ENCODE measurements at places on chromosomes 12 and 14. TPM values are rescaled to one million over a fixed set of nuclear protein-coding genes. Genes with fewer than 3 reads are reported as not detected.

Gene C3AR1
- 0.32 TPM for total RNA-seq

Gene NR4A1
- total RNA-seq, result 8.0 TPM

Gene TNFAIP2
- 0.95 TPM for total RNA-seq

Gene FSCB
- 0.24 TPM for total RNA-seq

Gene E2F7
- total RNA-seq, result 11.1 TPM

Gene NFATC4
- total RNA-seq, result 225 TPM

Gene SYNDIG1L
- total RNA-seq, result 0.10 TPM

Gene PPP1R1A
- total RNA-seq, result 12.6 TPM

Gene HOXC6
- 49.0 TPM for total RNA-seq

Gene GSC
- total RNA-seq, result 0.26 TPM

Gene CCDC38
- 5.1 TPM for total RNA-seq

Gene RAB2B
- total RNA-seq, result 26.8 TPM

Gene ERBB3
- 2.1 TPM for total RNA-seq

Gene HOXC9
- 1.6 TPM for total RNA-seq

Gene DPF3
- total RNA-seq, result 5.5 TPM

Gene VASH1
- 5.7 TPM for total RNA-seq

Gene KIF5A
- 111 TPM for total RNA-seq

Gene ZNF10
- total RNA-seq, result 30.4 TPM

Gene ALG10B
- total RNA-seq, result 8.8 TPM

Gene GALNT4
- 1.9 TPM for total RNA-seq

Gene MANSC1
- total RNA-seq, result 9.4 TPM

Gene NTS
- total RNA-seq, result 2.2 TPM

Gene APOF
- total RNA-seq, result 0.26 TPM

Gene FOXG1
- total RNA-seq, result 0.05 TPM

Gene RD3L
- 0.52 TPM for total RNA-seq

Gene PAWR
- total RNA-seq, result 12.0 TPM

Gene CLEC7A
- 0.27 TPM for total RNA-seq

Gene KLHL33
- total RNA-seq, result 0.05 TPM

Gene MDGA2
- total RNA-seq, result 6.4 TPM

Gene ABCD2
- 0.13 TPM for total RNA-seq

Gene INHBE
- 0.41 TPM for total RNA-seq
